ENCODE measurements at places on chromosomes 3 and 15. TPM values are rescaled to one million over a fixed set of nuclear protein-coding genes. Genes with fewer than 3 reads are reported as not detected.
A peak's percentile ranks its signal among the peaks of the same experiment; 100 is the strongest.

DNA sequence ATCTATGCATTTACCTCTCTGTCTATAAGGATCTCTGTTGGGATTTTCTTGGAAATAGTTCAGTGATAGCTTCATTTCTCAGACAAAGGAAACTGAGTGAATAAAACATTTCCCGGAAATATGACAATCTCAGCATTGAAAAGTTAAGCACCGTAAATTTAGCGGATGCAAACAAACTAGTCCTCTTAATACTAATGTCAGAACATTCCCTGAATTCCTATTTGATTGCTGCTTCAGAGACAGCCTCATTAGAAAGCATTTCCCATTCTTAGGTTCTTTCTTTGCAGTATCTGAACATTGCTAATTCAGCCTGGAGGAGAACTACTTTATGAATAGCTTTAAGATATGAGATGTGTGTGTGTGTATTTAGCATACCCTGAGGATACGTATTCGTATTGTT, 101.3 kb downstream of the NR2F2 start:
- no peak overlapping the region for H3K4me3 ChIP-seq
- H3K4me1 ChIP-seq, result no peaks in the 10 kb centered on the region
- no peak for DNase-seq
- H3K36me3 ChIP-seq, result no peaks in the 10 kb centered on the region
- no peaks in the 10 kb centered on the region for H3K27me3 ChIP-seq

GRCh38 chr3:193400304-193400703, 21.8 kb upstream of the ATP13A5 start:
- no peaks in the 10 kb centered on the region for H3K36me3 ChIP-seq
- no peak overlapping the region for H3K4me3 ChIP-seq
- peak; percentile 62 for DNase-seq
- no peaks in the 10 kb centered on the region for H3K27me3 ChIP-seq
- peak overlapping the region; percentile 77 for H3K27ac ChIP-seq

Gene DAZL
- not detected for total RNA-seq

Gene ITIH3
- 6.6 TPM for total RNA-seq

Gene USP8
- 40.6 TPM for total RNA-seq

GRCh38 chr3:129552287-129553050, 9.5 kb downstream of the H1-8 start:
- DNase-seq, result no peak
- no peaks in the 10 kb centered on the region for H3K36me3 ChIP-seq
- H3K4me3 ChIP-seq, result no peak overlapping the region
- H3K27me3 ChIP-seq, result no peaks in the 10 kb centered on the region

GRCh38 chr3:120203016-120203415, 82.0 kb downstream of the GPR156 start:
- no peak for DNase-seq
- H3K4me3 ChIP-seq, result no peak overlapping the region
- no peaks in the 10 kb centered on the region for H3K27me3 ChIP-seq
- H3K27ac ChIP-seq, result peak overlapping the region; percentile 4
- H3K36me3 ChIP-seq, result no peaks in the 10 kb centered on the region

All from breast epithelium (tissue), 4 donors.